ENCODE measurements at places on chromosomes 3 and 15. TPM values are rescaled to one million over a fixed set of nuclear protein-coding genes. Genes with fewer than 3 reads are reported as not detected.

GRCh38 chr3:22960105-22960984 lies 242.8 kb upstream of the UBE2E2 start:
- DNase-seq, result peak; percentile 57

GRCh38 chr3:158712443-158712842 lies 19.8 kb downstream of the RARRES1 start:
- no peak for DNase-seq

GRCh38 chr3:149848238-149848637 lies 35.2 kb downstream of the RNF13 start:
- DNase-seq, result no peak

DNA sequence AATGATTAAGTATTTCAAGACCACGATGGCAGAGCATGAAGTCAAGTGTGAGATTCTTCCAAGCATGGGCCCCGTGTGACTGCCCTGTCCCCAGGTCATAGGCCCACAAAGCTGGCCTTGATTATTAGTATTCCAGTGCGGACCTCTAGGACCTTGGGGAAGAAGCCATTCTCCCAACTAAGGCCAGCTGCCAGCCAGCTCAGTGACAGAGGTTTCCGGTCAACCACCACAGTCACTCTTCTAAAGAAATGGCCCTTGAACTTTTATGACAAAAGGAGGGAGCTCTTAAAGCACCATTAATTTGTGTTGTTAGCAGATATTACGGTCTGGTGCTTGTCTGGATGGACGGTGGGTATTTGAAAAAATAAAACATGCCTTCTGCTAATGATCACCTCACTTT lies 28.0 kb downstream of the FAM3D start:
- no peak for DNase-seq

- no peak for DNase-seq
Observed at GRCh38 chr15:98281130-98281529, 320.6 kb downstream of the ARRDC4 start.

GRCh38 chr15:48766196-48766595 lies 44.7 kb downstream of the CEP152 start:
- no peak for DNase-seq

- DNase-seq, result no peak
Observed at GRCh38 chr3:76300746-76301145, 515.4 kb upstream of the ZNF717 start.

GRCh38 chr15:92097474-92098178 lies 244.1 kb downstream of the SLCO3A1 start:
- peak; percentile 60 for DNase-seq

DNA sequence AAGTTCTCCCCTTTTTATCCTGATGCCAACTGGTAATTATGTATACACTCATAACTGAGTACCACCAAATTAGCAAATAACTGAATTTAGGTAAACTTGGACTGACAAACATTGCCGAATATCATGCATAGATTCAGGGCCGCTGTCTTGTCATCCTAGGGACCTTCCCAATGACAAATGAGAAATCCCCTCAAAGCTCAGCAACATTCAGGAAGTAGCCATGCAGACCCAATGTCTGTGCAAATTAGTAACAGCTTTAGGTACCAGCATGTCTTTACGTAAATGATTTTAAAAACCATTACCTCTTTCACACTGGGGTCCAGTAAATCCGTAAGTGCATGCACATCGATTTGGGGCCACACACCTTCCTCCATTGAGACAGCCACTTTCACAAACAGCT lies 49.5 kb downstream of the FBN1 start:
- DNase-seq, result no peak

DNA sequence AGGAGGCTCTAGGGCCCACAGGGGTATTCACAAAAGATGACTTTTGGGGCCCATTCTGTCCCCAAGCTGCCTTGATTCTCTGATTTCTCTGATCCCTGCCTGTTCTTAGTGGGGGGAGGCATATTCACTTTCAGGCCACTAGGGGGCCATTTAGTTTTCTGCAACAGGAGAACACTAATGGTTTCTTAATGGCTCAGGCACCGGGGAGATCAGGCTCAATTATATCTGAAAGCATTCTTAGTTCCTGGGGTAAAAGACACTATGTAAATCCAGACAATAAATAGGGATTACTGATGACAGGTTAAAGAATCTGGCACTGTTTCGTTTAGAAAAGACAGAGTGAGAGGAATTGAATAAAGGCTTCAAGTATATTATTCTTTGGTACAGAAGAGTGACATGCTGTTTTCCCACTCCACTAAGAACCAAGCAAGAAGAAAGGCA lies 2.5 kb upstream of the INAFM2 start:
- DNase-seq, result no peak

DNA sequence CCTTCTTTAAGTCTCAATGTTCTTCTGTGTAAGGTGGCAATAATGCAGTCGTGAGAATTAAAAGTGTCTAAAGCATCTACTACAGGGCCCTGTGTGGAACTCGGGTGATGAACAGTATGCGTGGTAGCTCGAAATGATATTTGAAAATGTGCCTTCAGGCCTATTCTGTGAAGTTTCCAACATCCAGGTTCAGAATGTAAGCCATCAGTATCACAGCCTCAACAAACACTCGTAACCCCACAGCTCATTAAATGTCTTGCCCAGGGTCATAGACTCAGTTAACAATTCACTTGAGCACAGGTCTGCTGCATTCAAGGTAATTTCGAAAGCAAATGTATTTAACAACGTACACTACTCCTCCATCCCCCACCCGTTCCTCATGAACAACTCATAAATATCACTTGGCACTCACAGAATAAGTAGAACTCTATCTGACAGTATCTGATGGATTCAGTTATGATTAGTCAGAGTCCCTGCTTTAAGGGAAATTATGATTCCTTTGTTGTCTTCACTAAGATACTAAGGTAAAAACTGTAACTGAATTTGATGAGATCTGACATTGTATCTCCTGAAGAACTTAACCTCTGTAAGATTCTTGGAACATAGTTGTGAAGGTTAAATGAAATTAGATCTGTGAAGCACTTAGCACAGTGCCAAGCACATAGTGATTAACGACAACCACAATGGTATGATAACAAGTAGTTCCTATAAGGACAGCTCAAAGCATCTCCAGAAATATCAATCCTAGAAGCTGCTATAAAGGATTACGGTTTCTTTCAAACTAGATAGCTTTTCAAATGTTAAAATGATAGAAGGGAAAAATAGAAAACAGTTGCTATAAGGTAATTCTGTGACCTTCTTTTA lies 642.3 kb downstream of the TBL1XR1 start:
- no peak for DNase-seq

GRCh38 chr3:20100151-20100550 lies 59.9 kb downstream of the KAT2B start:
- no peak for DNase-seq

DNA sequence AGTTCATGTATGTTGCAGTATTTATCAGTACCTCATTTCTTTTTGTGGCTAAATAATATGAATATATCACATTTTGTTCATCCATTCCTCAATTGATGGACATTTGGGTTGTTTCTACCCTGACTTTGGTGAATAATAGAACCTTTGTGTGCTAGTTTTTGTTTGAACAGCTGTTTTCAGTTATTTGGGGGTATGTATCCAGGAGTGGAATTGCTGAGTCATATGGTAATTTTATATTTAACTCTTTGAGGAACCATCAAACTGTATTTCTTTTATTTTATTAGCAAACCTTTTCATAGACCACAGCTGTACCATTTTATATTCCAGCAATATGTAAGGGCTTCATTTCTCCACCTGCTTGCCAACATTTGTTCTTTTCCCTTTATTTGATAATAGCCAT lies 38.4 kb upstream of the RBM5 start:
- no peak for DNase-seq

GRCh38 chr3:95277613-95278012 lies 1214.8 kb downstream of the NSUN3 start:
- no peak for DNase-seq

GRCh38 chr3:195035345-195036202 lies 235.4 kb downstream of the XXYLT1 start:
- DNase-seq, result no peak

- DNase-seq, result no peak
Observed at GRCh38 chr15:25944386-25944785, 81.3 kb upstream of the ATP10A start.

GRCh38 chr15:74430510-74430951 lies 3.2 kb downstream of the SEMA7A start:
- no peak for DNase-seq

GRCh38 chr3:52979190-52979983 lies 66.5 kb downstream of the SFMBT1 start:
- no peak for DNase-seq

- no peak for DNase-seq
Observed at GRCh38 chr3:112132975-112133448, at the start of gene GCSAM. TSS of gene GCSAM (minus strand) at chr3:112133248. CDS start at chr3:112133120, 128 bp downstream.

- no peak for DNase-seq
Observed at GRCh38 chr3:38141173-38141951, 2.9 kb downstream of the MYD88 start.

- DNase-seq, result no peak
Observed at GRCh38 chr3:187314176-187314575, 22.6 kb upstream of the MASP1 start.

The OR5K2 gene
- not detected for polyA plus RNA-seq

The ERICH6 gene
- polyA plus RNA-seq, result 0.59 TPM

The RBP2 gene
- 1.8 TPM for polyA plus RNA-seq

The CEP152 gene
- polyA plus RNA-seq, result 7.7 TPM

The ZKSCAN7 gene
- 15.8 TPM for polyA plus RNA-seq

The ANKRD34C gene
- 0.08 TPM for polyA plus RNA-seq

The ILDR1 gene
- polyA plus RNA-seq, result 7.6 TPM

The LRTM1 gene
- polyA plus RNA-seq, result not detected

The DLEC1 gene
- 0.82 TPM for polyA plus RNA-seq

The SLC22A14 gene
- 0.66 TPM for polyA plus RNA-seq

The FBXL22 gene
- 1.7 TPM for polyA plus RNA-seq

The CYP8B1 gene
- polyA plus RNA-seq, result 0.95 TPM

The ERC2 gene
- 3.3 TPM for polyA plus RNA-seq

The ADGRG7 gene
- polyA plus RNA-seq, result not detected
